ENCODE measurements at places on chromosomes 13 and 19.
A peak's percentile ranks its signal among the peaks of the same experiment; 100 is the strongest.

DNA sequence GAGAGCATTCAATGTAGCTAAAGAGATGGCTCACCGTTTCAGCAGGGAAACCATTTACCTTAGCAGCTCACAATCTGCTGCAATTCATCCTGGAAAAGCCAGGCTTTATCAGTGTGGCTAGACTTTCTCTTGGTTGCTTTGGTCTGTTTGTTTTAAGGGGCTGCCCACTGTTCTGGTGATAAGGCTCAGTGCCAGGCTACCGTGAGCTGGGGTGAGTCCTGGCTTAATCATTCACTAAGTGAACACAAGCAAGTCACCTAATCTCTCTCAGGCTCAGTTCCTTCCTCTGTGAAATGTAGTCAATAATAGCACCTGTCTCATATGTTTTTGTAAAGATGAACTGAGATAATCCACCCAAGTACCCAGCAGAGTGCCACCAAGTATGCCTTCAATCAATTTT, 229.0 kb downstream of the TEX29 start:
- DNase-seq: no peak

DNA sequence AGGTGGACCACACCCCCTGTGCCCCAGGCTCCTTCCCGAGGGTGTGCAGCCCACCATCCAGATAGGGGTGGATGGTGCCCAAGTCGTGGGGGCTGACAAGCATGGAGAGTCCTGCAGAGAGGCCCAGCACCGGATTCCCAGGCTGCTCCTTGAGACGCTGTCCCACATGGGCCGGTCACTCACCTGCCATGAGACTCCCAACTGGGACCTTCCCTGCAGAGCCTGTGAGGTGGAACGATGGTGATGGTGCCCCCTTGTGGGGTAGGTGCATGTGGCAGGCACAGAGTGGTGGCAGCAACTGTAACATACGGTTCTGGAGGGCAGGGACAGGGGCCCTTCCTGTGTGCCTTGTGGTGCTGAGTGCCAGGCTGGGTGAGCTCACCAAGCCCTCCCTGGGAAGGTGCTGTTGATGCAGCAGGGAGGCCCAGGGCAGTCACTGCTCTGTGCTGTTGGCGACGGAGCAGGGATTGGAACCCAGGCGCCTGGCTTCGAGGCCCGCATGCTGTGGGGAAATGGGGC, 33.1 kb downstream of the PPP1R37 start:
- DNase-seq: no peak

GRCh38 chr13:55517312-55517711, 1623.4 kb upstream of the PRR20A start:
- DNase-seq: no peak

GRCh38 chr19:13917888-13918406, 11.9 kb downstream of the CC2D1A start:
- no peak for DNase-seq

DNA sequence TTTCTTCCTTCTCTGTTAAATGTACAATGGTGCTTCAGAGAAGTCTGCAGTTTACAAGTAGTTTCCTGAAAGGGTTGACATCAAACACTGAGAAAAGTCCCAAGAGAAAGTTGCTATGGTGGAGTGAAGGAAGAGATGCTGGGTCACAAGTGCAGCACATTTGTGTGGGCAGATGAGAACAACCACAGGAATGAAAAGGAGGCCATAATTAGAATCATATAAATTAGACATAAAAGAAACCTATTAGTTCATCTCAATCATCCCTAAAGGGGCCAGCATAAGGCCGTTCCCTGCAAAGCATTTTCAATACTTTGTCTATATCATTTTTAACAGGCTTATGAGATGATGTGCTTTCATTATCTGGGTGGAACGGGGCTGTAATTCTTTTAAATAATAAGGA, 359.2 kb downstream of the IRS2 start:
- no peak for DNase-seq

GRCh38 chr19:47735131-47735530, 10.2 kb upstream of the NOP53 start:
- no peak for DNase-seq

DNA sequence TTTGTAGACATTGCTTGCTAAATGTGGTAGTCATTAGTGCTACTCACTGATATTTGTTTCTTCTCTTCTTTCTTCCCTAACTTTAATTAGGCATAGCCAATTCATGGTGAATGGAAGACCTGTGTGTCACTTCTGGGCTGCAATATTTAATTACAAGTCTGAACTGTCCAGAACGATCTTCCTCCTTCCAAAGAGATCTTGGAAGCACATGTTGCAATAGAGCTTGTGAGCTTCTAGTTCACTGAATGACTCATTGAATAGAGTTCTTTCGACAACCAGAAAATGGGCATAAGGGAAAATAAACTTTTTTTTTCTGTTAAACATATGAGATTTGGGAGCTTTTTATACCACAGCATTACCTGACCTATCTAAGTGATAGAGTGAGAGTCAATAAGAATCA, 1264.6 kb downstream of the PCDH9 start:
- DNase-seq: no peak

DNA sequence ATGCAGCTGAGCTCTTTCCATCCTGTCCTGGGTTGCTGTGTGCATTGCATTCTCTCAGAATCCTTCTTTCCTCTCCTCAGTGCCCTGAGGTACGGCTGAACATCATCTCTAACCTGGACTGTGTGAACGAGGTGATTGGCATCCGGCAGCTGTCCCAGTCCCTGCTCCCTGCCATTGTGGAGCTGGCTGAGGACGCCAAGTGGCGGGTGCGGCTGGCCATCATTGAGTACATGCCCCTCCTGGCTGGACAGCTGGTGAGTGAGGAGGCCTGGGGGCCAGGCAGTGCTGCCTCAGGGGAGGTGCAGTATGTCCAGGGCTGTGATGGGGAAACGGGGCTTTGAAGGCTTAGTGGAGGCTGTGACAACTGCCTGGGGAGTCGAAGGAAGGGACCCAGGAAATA, 29.8 kb downstream of the PPP2R1A start:
- no peak for DNase-seq

DNA sequence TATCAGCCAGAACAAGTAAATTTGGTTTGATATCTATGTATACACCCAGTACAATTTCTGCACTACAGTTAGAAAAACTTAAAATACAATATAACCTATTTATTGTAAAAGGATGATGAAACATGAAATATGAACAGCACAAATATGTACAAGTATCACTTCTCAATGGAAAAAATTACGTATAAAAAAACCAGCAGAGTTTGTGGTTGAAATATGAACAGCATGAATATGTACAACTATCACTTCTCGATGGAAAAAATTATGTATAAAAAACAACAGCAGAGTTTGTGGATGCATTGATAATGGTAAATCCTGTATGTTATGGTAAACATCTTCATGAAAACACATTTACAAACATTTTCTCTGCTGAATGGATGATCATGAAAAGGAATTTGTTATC, 32.4 kb upstream of the CEACAM21 start:
- DNase-seq: no peak

DNA sequence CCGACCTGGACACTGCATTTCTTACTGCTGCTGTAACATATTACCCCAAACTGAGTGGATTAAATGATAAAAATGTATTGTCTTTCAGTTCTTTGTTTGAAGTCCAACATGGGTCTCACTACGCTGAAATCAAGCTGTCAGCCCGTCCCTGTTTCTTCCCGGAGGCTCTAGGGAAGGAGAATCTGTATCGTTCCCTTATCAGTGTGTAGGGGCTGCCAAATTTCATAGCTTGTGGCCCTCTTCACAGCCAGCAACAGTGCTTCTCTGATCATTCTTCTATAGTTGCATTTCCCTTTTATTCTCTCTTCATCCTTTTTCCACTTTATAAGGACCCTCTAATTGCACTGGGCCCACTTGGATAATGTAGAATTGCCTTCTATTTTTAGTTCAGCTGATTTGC, 10.1 kb downstream of the ZNF234 start:
- DNase-seq: no peak

DNA sequence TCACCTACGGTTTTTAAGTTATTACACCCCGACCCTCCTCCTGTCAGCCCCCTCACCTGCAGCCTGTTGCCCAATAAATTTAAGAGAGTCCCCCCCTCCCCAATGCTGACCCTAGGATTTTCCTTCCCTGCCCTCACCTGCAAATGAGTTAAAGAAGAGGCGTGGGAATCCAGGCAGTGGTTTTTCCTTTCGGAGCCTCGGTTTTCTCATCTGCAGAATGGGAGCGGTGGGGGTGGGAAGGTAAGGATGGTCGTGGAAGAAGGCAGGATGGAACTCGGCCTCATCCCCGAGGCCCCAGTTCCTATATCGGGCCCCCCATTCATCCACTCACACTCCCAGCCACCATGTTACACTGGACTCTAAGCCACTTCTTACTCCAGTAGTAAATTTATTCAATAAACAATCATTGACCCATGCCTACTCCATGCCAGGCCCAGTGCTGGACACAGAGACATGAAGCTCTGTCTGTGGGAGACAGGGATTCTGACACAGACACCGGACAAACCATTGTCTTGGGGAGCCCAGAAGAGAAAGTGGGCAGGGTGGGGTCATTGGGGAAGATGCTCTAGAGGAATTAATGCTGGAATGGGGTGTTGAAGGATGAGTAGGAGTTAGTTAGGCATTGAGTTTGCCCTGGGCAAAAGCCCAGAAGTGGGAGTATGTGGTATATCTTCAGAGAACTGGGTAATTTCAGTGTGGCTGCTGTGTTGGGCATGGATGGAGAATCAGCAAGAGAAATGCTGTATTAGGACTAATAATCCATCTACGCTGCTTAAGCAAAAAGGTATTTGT, 19.2 kb downstream of the CKM start:
- no peak for DNase-seq

- DNase-seq: no peak
Observed at GRCh38 chr13:114258589-114258988, 22.8 kb upstream of the UPF3A start.

DNA sequence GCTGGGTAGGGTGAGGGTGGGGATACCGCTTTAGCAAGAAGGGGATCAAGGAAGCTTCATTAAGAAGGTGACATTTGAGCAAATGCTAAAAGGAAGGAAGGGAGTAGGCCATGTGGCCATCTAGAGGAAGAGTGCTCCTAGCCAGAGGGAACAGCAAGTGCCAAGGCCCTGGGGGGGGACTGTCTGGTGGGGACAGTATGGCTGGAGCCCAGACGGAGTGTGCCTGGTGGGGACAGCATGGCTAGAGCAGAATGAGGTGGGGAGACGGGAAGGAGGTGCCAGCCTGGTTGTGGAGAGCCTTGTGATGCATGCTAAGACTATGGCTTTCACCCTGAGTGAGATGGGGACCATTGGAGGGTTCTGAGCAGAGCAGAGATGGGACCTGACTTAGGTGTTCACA, 2.1 kb upstream of the TGFB1 start:
- DNase-seq: no peak

DNA sequence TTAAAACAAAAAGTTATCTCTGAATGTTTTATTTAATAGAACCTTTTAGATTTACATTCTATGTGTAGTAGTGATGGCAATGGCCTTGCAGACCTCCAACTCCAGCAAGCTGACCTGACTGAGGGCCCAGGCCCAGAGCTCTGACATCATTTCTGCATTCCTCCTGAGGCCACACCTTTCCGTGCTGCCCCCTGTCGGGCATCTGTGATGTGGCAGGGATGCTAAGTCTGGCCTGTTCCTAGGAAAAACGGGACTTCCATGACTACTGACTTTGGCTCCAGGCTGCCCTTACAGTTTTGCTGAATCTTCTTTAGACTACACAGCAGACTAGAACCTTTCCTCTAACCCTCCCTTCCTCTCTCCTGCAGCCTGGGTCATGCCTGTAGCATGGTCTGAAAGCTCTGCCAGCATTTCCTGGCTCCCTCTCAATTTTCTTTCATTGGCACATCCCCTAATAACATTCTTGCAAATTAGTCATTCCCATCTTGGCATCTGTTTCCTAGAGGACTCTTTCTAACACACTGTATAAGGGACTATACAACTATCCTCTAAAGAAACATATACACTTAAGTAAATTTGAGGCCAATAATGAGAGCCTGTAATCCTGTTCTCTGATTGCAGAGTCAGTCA, 249.1 kb downstream of the GPC5 start:
- no peak for DNase-seq

GRCh38 chr13:107587681-107588080, 627.7 kb downstream of the LIG4 start:
- no peak for DNase-seq

GRCh38 chr13:33509642-33510229, 224.2 kb upstream of the STARD13 start:
- DNase-seq: no peak

- no peak for DNase-seq
Observed at GRCh38 chr13:78587395-78587794, 16.0 kb downstream of the POU4F1 start.

DNA sequence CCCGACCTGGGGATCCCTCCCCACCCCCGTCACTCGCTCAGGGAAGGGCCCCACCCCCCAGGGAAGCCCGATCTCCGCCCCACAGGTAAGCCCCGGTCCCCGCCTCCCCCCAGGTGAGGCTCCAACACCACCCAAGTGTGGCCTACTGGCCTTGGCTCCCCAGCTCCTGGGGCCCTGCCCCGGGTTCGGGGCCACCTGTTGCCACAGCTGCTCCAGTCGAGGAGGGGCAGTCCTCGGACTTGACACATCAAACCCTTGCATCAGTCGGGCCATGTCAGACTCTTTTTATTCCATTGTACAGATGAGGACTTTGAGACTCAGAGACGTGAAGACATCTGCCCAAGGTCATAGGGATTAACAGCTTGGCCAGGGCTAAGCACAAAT, 512 bp downstream of the CC2D1A start:
- DNase-seq: no peak

GRCh38 chr19:49672131-49672919, 4.7 kb upstream of the PRMT1 start:
- DNase-seq: peak; percentile 87

DNA sequence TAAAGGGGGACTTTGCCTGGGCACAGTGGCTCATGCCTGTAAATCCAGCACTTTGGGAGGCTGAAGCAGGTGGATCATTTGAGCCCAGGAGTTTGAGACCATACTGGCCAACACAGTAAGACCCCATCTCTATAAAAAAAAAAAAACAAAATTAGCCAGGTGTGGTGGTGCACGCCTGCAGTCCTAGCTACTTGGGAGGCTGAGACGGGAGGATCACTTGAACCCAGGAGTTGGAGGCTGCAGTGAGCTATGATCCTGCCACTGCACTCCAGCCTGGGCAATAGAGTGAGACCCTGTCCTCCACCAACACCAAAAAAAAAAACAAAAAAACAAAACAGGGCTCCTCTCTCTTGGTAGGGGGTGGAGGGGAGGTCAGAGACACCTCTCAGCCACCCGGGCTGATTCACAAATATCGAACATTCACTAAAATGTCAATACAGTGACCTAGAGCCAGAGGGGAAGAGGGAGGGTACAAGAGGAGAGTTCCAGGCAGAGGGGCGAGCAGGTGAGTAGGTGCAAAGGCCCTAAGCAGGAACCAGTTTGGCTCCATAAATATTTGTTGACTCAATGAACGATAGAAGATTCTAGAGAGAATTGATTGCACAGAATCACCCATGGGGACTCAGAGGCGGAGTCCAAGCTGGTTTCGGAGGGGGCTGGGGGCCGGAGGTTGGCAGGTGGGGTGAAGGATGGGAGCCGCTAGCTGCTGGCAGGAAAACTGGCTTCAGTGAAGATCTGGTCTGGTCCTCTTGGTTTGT, 1.0 kb upstream of the CREB3L3 start:
- DNase-seq: no peak

DNA sequence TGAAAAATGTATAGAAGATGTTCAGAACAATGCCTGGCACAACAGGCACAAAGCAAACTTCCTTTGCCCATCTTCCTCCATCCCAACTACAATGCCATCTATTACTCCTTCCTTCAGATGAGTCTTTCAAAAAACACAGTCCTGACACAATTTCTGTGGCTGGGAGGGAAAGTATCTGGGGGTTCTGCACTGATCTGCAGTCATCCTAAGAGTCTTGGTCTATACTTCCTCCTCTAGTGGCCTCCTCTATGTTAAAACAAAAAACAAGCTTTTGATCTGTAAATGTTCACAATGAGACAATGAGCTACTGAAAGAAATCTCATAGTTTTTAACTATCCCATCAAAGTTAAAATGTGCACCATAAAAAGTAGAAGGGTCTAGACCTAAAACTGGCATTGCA, 44.8 kb downstream of the USP12 start:
- no peak for DNase-seq
